Vagina (tissue), 2 donors: ENCODE measurements at places on chromosomes 13 and 19. TPM values are rescaled to one million over a fixed set of nuclear protein-coding genes. Genes with fewer than 3 reads are reported as not detected.

Gene TMEM190
- total RNA-seq = not detected

Gene PRR19
- not detected for total RNA-seq

Gene FLT3
- not detected for total RNA-seq

GRCh38 chr19:55391191-55391670 lies 5.5 kb downstream of the RPL28 start:
- no peak for DNase-seq

DNA sequence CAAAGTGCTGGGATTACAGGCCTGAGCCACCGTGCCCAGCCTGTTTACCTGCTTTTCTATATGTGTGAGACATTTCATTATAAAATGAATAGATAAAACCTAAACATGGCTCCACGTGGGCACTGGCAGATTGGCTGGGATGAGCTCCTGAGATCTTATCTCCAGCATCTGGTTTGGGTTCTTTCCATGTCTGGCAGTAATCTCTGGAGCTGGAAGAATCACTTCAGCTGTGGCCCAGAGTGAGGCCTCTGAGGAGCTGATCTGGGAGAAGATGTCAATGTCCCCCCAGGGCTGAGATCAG lies 5.5 kb upstream of the SULT2A1 start:
- no peak for DNase-seq
